Activated CD4-positive, alpha-beta memory T cell treated with anti-CD3 and anti-CD28 coated beads, Interleukin-2, amount 10 ng/mL, durations not matched to agents 7 days and 5 days (primary cell): ENCODE measurements at places on chromosomes 5 and 9. TPM values are rescaled to one million over a fixed set of nuclear protein-coding genes. Genes with fewer than 3 reads are reported as not detected.

The LRRTM2 gene
- not detected for total RNA-seq

DNA sequence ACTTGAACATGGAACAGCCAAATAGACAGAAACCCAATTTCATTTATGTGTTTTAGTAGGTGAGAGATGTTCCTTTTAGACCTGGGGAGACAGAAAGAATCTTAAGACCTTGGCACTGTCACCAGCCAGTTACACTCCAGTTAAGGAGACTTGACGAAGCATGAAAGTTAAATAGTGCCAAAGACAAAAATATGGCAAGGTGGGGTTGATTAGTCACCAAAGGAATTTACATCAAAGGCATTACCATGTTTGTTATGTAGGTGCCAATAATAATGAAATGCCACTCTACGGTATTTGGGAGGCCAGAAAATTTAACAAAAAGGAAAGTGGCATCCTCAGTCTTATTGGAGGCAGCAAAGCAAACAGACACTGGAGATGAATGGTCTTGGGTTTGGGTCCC, 9.2 kb upstream of the IL12B start:
- DNase-seq, result no peak

GRCh38 chr5:160970605-160971191, 118.7 kb upstream of the ATP10B start:
- DNase-seq, result no peak

DNA sequence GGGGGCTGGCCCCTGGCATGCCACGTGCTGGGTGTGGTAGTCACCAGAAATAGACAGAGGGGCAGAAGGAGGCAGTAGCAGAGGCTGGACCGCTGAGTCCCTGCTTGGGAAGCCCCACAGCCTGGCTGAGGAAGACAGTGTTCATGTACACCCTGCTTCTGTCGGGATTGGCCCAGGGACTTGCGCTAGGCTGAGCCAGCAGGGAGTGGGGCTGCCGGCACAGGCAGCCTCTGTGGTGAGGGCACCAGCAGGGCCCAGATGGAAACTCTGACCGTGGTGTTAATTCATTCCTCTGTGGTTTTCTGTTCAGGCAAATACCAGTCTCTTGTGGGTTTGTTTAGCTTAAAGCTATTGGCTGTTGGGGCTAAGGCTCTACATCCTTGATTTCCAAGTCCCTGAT, 108.6 kb upstream of the RAD23B start:
- DNase-seq, result no peak

The DDX4 gene
- 0.83 TPM for total RNA-seq
